ENCODE measurements at places on chromosomes 5 and 9.

DNA sequence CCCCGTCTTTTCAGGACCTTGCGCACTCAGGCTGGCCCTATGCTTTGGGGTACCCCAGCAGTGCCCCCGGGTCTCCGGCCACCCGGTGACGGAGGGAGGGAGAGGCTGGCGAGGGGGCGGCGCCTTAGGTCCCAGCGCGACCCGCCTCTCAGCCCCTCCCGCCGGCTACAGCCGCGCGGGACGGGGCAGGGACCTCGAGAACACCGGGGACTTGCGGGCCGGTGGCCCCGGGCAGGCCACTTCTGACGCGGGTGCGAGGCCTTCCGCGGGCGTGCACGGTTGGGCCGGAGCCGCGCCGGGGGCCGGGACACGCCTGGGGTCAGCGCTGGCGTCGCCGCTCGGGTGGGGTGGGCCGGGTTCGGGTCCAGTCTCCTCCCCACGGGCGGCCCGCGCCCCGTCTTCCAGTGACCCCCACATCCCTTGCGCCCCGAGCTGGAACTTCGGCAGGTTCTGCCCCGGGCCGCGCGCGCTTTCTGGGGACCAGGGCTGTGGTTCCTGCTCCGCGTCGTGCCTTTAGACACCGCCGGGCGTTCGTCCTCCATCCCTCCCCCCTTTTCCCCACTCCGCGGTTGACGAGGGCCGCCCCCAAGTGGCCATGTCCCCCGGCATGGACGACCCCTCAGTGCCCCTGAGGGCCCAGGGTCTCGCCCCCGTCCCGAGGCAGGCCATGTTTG lies 3.8 kb upstream of the SQSTM1 start:
- no peak for DNase-seq

DNA sequence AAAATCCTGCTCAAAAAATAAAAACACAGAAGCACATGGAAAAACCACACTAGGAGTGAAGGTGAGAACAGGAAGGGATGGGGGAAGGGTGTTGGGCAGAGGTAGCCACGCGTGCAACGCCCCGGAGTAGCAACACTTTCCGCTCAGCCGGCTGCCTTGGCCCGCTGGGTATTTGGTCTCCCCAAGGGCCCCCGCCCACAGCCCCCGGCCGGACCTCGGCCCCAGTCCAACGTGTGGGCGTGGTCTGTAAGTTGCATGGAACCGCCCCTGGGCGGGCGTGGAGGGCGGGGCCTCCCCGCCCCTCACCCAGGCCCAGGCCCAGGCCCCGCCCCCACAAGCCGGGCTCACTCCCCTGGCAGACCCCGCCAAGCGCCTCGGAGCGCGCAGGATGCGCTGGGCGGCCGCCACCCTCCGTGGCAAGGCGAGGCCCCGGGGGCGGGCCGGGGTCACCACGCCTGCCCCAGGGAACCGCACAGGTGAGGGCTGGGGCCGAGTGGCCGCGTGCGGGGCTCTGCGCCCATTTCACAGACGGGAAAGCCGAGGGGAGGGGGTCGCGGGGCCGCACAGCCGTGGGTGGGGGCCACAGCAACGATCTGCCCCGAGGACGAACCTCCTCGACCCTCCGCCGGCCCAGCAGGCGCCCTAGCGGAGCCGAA lies at the start of gene SUSD3:
SUSD3 (plus strand) TSS at position 347 of the 656 bp plus-strand sequence; CDS start at position 389, 42 bp downstream.
- DNase-seq = peak; percentile 33

GRCh38 chr9:112174222-112174964 lies 704 bp downstream of the SUSD1 start:
- no peak for DNase-seq

- no peak for DNase-seq
Measured at GRCh38 chr5:8814105-8814504, 731.8 kb downstream of the SEMA5A start.

- peak; percentile 38 for DNase-seq
Measured at GRCh38 chr5:173451031-173451430, 122.8 kb upstream of the STC2 start.

- no peak for DNase-seq
Measured at GRCh38 chr5:73950441-73950873, 324.5 kb downstream of the ARHGEF28 start.

- peak; percentile 70 for DNase-seq
Measured at GRCh38 chr5:74464512-74465209, 175.9 kb downstream of the ENC1 start.

DNA sequence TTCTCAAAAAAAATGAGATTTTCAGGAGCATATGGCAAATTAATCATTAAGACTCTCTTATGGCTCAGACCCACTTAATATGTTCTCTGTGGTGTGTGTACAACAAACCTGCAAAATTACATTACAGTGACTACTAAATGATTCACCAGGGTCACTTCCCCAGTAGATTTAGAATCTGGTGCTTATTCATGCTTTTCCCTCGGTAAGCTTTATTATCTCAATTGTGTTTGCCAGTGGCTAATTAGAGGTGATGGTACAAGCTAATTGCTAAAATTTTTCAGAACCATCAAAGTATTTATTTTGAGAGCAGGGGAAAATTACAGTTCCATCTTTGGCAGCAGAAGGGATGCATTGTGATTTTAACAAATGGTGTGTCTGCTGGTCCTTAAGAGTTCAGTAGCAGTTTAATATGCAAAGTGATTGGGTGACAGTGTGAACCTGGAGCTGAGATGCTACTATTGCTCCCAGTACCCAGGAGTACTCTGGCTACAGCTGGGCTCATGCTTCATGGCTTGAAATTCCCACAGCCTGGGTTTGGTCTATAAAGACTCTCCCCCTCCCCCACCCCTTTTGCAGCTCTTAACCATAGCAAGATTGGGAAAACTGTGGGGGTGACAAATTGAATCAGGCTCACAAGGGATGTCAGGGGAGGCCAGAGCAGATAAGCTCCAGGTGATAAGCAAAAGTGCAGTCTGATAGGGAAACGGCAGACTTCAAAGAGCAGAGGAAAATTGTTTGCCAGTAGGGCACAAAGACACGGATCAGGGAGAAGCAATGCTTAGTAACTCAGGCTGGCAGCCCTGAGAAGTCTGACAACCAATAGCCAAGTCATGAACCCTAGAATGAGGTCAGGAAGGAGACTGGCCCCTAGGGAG lies 92.8 kb upstream of the RAD23B start:
- DNase-seq = peak; percentile 30

DNA sequence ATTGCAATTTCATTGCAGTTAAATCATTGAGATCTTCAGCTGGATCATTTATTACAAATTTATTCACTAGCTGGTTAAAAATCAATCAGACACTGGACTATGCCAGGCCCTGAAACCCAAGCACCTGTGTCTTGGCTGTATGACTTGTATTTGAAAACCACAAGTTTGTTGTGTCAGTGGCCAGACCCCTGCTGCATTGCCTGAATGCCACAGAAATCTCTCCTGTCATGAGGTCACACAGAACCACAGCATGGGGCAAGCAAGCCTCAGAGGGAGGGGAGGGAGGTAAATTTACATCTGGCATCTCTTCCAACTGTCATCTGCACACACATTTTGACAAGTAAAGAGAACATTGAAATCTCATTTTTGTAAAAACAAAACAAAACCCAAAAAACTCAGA lies 90.0 kb downstream of the ARRDC3 start:
- DNase-seq = no peak

- DNase-seq = no peak
Measured at GRCh38 chr5:79378510-79379186, 135.3 kb downstream of the HOMER1 start.

DNA sequence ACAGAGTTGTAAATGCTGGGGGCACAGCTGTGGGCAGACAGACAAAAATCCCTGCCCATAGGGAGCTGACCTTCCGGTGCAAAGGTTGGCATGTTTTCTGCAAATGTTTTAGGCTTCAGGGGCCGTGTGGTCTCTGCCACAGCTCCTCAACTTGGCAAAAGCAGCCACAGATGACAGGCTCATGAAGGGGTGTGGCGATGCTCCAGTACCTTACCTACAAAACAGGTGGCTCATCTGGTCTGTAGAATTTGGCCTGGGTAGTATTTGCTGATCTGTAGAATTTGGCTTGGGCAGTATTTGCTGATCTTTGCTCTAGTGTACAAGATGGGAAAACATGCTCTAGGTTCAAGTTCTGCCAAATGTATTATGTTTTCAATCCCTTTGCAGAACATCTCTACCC lies 283.9 kb downstream of the GADD45G start:
- no peak for DNase-seq

- no peak for DNase-seq
Measured at GRCh38 chr9:11182001-11182400, 569.2 kb upstream of the PTPRD start.

- DNase-seq = no peak
Measured at GRCh38 chr9:99896119-99896518, 10.3 kb upstream of the STX17 start.

DNA sequence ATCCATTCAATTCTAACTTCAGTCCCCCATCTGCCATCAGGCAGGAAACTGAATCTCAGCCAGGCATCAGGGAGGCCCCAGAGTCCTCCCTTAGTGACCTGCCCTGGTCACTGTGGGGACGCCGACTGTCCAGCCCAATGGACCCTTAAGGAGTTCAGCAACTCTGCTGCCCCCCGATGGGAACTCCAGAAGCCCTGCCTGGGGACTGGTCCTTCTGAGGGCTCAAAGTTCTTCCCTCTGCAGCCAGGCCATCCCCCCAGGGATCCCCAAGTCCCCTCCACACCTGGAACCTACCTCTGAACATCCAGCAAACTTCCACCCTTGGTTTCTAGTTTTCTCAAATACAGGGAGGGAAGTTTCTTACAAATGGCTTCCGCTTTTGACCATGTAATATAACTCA lies 76.8 kb downstream of the UBE2QL1 start:
- no peak for DNase-seq

DNA sequence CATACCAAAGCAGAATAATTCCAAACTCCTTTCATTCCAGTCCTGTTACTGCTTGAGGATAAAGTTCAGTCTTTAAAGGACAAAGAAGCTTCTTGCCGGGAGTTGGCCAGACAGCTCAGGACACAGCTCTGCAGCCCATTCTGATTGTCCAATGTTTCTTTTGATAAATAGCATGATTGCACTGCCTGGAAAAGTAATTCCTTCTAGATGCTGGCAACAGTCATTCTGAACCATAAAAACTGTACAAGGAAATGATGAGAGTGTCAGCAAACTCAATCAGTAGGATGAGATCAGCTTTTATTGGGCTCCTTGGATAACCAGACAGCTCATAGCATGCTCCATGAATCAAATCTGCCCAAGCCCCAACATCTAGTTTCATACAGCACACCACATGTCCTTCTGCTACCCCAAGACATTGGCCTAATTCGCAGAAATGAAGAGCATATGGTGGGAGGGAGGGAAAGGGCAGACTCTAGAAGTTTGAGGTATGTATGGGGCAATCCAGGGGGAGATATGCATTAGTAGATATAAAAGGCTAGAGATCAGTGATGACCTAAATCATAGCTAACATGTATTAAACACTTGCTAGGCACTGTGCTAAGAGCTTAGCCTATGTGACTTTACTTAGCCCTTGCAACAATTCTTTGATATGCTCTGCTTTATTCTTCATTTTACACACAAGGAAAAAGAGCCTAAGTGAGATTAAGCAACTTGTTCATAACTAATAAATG lies 219.9 kb upstream of the NREP start:
- no peak for DNase-seq

Data from fibroblast of pulmonary artery (primary cell).